ENCODE measurements at places on chromosomes 2 and 18.

DNA sequence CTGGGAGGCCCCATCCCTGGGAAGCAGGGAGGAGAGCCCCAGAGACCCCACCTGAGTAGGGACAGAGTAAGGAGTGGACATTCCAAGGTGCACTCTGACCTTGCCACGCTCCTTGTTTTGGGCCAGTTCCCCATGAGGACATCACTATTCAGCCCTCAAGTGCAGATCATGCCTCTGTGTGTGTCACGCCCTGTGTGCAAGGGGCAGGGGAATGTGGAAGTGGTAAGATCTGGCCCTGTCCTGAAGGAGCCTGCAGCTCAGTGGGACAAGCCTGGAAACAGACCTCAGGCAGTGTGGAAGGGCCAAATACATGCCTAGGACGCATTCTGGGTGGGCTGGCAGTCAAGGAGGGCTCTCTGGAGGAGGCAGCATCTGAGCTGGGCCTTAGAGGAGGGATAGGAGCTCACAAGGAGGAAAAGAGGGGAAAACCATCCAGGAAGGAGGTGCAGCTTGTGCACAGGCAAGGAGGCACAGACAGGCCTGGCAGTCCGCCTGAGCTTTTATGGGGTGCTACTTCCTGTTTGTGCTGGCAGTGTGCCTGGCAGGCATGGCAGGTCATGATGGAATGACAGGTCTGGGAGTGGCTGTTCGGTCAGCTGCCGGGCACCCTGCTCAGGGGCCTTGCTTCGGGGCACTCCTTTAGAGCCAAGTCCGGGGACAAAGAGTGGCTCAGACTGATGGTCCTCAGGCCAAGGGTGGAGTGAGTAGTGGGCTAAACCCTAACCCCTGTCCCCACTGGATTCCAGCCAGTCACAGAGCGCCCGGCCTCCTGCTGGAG lies 3.3 kb downstream of the KLHL30 start:
- DNase-seq: no peak

DNA sequence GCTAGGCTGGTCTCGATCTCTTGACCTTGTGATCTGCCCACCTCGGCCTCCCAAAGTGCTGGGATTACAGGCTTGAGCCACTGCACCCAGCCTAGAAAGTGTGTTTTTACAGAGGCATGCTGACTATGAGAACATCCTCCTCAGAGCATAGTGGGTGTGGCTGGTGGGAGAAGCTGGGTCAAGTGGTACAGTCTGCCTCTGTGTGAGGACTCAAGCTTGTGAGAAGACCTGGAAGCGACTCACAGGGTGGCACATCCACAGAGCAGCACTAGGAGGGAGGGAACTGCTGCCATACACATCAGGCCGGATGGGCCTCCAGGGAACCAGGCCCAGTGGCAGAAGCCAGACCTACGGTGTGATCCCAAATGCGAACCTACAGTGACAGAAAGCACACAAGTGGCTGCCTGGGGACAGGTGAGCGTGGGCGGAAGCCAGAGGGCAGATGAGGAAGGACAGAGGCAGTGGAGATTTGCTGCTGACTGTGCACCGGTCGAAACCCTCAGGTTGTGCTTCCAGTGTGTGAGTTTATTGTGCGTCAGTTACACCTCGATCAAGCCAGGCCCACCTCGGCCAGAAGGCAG lies 8.9 kb downstream of the ARHGEF4 start:
- DNase-seq: no peak

DNA sequence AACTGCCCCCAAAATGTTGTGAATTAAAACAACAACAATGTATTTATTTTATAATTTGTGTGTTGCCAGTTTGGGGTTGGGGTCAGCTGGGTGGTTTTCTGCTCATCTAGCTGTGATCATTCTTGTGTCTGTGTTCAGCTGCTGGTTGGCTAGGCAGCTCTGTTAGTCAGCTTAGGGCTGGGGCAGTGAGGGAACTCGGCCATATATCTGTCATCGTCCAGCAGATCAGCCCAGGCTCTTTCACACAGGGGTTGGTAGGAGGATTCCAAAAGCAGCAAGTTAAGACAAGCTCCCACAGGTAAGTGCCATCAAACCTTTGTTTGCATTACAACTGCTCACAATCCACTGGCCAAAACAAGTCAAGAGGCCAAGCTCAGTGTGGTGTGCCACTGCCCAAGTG lies 121.5 kb downstream of the LPIN1 start:
- no peak for DNase-seq

DNA sequence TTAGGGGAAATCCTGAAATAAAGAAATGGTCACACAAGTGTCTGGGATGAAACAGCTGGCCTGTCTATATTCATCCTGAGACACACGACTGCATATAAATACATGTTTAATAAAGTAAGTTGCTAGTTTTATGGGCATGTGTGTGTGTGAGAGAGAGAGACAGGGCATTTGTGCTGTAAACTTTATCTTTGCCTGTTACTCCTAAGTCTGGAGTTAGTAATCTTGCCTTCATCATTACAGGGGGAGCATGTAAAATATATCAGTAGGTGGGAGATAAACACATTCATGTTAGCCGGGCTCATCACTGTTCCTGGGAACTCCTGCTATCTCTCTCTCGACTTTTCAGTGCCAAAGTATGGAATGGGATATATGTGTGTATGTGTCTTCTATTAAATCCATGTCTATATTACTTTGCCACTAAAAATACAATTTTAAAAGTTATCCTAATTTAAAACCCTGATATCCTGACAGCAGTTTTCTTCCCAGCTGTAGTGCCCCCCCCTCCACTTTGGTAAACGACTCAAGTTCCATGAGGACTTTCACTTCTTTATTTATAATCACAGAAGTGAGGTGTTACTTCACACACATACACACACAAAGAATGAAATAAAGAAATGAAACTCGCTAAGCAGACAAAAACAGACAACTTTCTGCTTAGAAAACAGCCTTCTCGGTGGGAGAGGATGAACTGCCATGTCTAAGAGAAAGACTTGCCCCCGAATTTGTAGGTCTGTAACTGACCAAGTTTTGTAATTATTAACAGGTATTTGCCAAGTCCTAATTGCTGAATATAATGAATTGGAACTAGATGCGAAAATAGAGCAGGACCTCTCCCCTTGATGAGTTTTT lies 947 bp downstream of the ZEB2 start:
- DNase-seq: no peak

GRCh38 chr2:100692381-100692780 lies 127.6 kb upstream of the NPAS2 start:
- no peak for DNase-seq

DNA sequence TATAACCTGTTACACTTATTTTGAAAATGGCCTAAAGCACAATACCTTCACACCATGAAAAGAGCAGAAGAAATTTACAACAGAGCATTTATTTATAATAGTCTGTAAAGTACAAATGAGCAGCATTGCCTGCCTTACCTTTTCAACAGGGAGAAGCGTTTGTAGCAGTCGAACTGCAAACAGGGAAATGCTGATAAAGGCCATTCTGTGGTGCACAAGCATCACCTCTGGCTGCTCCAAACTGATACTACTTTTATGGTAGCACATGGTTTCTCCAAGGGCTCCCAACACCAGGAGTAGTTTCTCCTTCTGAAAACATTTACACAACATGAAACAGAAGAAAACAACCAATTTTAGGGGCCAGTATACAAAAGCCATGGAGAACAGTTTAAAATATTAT lies 28.9 kb downstream of the RTTN start:
- no peak for DNase-seq

- DNase-seq: no peak
Observed at GRCh38 chr18:48032876-48033789, 102.7 kb upstream of the SMAD2 start.

GRCh38 chr2:126616606-126617069 lies 39.3 kb upstream of the GYPC start:
- no peak for DNase-seq

GRCh38 chr2:11778923-11779757 lies 32.7 kb downstream of the LPIN1 start:
- DNase-seq: peak; percentile 91

DNA sequence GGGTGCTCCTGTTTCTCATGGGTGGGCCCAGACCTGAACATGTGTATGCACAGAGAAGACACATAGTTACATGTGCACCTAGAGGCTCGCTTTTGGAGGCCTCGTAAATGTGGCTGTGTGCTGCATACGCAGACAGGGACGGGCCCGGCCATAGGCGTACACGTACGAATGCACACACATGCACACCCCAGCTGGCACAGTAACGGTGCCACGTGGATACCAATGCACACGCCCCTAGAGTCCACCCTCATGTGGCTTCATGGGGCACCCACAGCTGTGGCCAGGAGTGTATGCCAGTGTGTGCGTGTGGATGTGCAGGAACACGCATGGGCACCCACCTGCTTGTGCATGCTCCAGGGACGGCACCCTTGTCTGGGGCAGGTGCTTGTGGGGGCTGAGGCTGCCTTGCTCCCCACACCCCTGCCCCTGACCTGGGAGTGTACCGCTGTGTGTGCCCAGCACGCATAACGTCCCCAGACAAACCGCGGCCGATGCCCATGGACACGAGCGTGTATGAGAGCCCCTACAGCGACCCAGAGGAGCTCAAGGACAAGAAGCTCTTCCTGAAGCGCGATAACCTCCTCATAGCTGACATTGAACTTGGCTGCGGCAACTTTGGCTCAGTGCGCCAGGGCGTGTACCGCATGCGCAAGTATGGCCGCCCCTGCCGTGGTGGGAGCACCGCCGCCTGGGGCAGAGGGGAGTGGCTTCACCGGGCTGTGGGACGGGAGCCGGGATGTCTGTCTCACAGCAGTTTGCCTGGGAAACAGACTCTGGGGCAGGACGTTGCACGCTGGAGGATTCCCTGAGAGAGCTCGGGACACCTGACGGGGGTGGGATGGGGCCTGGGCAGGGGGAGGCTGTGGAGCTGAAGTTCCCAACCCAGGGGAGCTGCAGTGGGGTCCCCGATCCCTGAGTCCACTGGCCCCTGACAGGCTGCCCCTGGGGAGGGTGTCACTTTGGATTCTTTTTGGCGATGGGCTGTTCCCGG lies 21.0 kb downstream of the ZAP70 start:
- DNase-seq: no peak

DNA sequence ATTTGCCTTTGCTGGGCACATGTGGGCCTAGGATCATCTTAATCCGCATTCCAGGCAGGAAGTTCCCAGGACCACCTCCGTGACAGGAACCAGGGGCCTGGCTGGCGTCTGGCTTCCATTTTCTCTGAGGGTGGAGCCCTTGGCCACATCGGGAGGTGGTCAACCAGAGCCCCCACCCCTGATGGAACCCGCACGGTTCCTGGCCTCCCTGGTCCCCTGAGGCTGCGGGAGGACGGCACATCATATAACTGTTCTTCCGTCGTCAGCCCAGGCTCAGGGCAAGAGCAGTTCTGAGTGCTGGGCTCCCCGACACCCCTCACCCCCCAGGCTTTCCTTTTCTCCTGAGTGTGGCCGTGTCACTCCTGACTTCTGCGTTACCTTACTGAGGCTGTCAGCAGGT lies 13.5 kb downstream of the ESPNL start:
- DNase-seq: no peak

- DNase-seq: no peak
Observed at GRCh38 chr2:68789603-68790002, 55.0 kb downstream of the ARHGAP25 start.

DNA sequence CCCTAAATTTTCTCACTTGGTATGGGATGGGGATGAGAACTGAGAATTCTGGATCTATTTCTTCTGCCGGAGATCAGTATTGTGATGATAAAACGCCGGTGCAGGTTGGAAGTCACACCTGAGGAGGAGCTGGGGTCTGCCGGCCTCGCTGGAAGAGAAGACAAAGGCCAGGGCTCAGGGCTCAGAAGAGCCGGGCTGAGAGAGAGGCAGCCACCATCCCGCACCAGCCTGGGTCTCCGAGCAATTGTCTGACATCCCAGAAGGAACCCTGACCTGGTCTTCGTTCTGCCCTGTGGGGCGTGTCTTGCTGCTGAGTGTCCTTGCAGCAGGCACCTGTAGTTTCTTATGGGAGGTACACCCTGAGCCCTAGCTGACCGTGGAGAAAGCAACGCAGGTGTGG lies 31.4 kb upstream of the SALL3 start:
- DNase-seq: no peak

DNA sequence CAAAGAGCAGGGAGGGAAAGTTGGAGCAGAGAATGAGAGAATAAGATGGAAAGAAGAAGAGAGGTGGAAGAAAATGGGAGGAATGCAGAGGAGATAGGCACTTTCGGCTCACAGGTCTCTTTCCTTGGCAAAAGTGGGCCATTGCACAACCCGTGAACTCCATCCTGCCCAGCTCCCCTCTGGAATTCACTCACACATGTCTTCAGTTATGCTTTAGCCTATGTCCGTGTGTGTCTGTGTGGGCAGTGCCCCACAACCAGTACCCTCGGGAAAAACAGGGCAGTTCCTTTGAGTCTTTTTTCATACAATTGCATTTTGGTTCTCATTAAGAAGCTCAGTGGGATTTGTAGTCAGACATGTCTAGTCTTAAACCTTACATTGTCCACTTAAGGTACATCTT lies 34.5 kb downstream of the DTNA start:
- DNase-seq: no peak

- DNase-seq: no peak
Observed at GRCh38 chr2:182330451-182331305, 96.2 kb downstream of the PDE1A start.

DNA sequence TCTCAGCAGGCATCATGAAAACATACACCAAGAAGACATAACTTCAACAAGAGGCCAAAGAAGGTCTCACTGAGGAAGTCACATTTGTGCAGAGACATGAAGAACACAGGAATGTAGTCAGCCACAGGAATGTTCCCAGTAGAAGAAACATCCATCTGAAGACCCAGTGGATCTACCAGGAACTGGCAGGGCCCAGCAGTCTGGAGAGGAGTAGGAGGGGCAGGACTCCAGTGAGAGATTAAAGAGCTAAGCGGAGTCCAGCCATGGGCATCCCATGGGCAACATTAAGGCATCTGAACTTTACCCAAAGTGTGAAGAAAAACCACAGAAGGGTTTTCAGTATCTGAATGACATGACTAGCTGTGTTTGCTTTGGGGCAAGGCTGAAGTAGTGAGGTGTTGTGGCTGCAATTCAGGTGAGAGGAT lies 103.1 kb downstream of the UPP2 start:
- DNase-seq: no peak

DNA sequence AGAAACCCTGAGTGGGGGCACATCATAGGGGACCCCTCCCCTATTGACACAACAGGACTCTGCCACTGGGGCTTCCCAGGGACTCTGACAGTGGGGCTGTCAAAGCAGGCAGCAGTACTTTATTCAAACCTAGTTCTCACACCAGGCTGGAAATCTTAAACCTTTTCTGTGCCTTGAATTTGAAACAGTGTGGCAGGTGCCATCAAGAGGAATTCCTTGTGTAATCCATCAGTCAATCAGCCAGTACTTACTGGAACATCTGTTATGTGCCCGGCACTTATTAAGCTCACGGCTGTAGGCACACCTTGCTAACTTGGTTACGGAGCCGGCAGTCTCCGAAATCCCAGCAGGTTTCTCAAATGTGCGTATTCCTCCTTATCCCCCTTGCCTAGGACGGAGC lies 12.0 kb downstream of the GLI2 start:
- DNase-seq: no peak

All from BE2C (cell line).